Stimulated activated CD8-positive, alpha-beta memory T cell treated with anti-CD3 and anti-CD28 coated beads, Interleukin-7, amount 100 ng/mL, for 4 hours (primary cell): ENCODE measurements at places on chromosomes 12 and 14.

DNA sequence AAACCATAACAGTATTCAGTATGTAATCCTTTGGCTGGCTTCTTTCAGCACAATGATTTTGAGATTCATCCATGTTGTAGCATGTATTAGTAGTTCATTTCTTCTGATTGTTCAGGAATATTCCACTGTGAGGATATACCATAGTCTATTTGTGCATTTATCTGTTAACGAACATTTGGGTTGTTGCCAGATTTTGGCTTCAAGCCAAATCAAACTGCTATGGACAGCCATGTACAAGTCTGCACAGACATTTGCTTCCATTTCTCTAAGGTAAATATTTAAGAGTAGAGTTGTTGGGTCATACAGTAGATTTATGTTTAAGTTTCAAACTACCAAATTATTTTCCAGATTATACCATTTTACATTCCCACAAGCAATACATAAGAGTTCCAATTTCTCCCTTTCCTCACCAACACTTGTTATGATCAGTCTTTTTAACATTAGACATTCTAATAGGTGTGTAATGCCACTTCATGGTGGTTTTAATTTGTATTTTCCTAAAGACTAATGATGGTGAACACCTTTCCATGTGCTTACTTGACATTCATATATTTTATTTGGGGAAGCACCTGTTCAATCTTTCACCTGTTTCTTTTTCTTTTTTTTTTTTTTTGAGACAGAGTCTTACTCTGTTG is 56.6 kb downstream of the ZFYVE21 start:
- no peak for DNase-seq

GRCh38 chr12:104802208-104802607 is 155.9 kb downstream of the SLC41A2 start:
- no peak for DNase-seq

DNA sequence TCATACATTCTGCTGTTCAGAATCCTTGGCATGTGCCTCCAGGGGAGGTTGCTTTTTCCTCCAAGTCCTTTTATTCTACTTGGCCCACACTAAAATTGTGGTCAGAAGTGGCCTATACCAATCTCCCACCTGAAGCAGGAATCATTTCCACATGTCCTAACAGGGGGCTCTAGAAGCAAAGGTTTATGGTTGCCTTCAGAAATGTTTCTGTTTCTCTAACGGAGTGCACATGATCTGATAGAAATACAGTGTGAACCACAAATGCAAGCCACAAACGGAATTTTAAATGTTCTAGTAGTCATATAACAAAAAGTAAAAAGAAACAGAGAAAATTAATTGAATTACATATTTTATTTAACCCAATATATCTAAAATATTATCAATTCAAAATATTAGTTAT is 4.0 kb downstream of the PTGER2 start:
- no peak for DNase-seq

DNA sequence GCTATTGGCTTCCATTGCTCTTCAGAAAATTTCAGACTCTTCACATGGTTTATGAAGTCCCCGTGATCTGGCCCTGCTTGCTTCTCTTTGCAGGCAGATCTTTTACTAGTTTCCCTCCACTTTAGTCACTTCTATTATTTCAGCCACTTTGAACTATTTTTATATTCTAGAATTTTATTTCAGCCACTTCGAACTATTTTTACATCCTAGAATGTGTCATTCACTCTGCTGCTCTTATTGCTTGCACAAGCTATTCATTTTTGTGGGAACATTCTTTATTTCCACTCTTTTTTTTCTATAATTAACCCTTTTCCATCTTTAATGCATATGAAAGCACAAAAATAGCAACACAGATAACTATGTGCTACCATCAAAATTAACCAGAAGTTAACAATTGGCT is 24.5 kb downstream of the TSHR start:
- DNase-seq: no peak

DNA sequence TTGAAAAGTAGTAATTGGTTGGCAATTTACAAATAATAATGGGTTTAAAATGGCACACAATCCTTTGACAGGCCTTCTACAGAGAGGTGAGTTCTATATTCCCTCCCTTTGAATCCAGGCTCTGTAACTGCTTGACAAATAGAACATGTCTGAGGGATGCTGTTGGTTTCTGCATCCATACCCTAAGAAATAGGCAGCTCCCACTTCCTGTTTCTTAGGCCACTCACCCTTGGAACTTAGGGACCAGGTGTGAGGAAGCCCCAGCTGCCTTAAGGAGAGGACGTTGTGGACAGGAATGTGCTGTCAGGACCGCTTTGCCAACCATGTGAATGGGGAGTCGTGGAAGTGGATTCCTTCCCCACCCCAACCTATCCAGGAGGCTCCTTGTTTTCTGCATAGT is 59.4 kb downstream of the LMNTD1 start:
- DNase-seq: no peak

- DNase-seq: no peak
Observed at GRCh38 chr12:3741882-3742672, 10.8 kb downstream of the CRACR2A start.

DNA sequence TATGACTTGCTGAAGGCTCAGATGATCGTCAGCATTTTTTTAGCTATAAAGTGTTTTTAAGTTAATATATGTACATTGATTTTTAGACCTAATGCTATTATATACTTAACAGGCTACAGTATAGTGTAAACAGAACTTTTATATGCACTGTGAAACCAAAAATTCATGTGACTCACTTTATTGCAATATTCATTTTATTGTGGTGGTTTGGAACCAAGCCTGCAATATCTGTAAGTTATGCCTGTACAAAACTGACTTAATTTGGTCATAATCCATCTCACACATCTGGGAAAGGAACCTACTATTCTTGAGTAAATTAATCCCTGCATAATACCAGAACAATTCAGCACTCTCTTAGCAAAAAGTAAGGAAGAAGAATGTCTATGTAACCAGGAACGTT is 390.7 kb downstream of the SYT1 start:
- DNase-seq: no peak
